Adipose tissue (tissue), 3 donors: ENCODE measurements at places on chromosomes 4 and X. TPM values are rescaled to one million over a fixed set of nuclear protein-coding genes. Genes with fewer than 3 reads are reported as not detected.

CENPVL2 gene
- not detected for polyA plus RNA-seq

GABRQ gene
- not detected for polyA plus RNA-seq

MYOZ2 gene
- 0.13 TPM for polyA plus RNA-seq

MAGEA4 gene
- polyA plus RNA-seq = not detected

ARR3 gene
- not detected for polyA plus RNA-seq

TMPRSS11A gene
- polyA plus RNA-seq = 0.06 TPM

ETDB gene
- polyA plus RNA-seq = not detected

HGFAC gene
- 0.24 TPM for polyA plus RNA-seq
